ENCODE measurements at places on chromosomes 5 and 9.

DNA sequence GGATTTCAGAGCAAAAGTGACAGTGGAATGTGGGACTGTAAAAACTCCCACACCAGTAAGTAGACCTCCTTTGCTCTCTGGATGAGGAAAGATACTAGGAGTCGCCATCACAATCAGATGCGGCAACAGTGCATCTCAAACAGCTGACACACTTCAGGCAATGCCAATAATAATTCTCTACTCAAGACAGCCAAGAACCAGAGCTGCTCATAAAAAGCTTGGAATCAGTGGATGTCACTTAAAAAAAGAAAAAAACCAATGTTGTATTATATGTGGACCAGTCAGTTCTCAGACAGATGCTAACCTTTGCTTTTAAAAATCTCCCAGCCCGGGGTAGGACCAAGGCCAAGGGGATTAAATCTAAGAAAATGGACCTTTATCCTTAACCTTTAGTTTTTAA is 185.0 kb downstream of the GNA14 start:
- DNase-seq: no peak

- no peak for DNase-seq
These were observed 48.0 kb downstream of the ELL2 start for GRCh38 chr5:95913663-95914062.

GRCh38 chr9:74771262-74771585 is 116.5 kb downstream of the TRPM6 start:
- DNase-seq: no peak

- no peak for DNase-seq
These were observed 26.0 kb upstream of the MAST4 start for GRCh38 chr5:66570201-66570600.

- DNase-seq: no peak
These were observed 30.0 kb downstream of the RAPGEF1 start for GRCh38 chr9:131709771-131710431.

DNA sequence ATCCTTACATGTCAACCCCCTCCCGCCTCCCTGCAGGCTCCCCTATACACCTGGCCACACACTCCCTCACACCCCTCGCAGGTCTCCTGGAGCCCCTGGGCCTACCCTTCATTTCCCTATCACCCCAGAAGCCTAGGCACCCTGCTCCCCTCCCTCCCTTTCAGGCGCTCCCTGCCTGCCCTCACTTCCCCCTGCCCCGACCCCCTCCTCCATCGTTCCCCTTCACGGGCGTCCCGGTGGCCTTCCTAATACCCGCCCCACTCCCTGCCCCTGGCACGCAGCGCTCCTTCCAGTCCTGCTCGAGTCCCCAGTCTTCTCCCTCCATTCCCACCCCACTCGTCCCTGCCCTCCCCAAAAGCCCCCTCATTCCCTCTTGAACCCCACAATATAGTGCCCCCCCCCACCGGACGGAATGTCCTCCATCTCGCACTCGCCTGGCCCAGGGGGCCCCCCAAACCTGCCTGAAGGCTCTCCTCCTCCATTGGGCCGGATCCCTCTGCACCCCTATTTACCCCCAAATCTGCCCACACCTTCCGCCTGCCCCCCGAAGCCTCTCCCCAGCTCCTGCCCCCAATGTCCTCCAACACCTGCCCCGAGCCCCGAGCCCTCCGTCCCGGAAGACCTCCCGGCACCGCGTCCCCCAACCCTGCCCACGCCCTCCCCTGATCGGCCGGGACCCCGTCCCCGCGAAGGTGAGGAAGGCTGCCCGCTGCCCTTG is 746 bp downstream of the STRBP start:
- no peak for DNase-seq

GRCh38 chr9:29691758-29692407 is 2118.6 kb upstream of the C9orf72 start:
- DNase-seq: no peak

DNA sequence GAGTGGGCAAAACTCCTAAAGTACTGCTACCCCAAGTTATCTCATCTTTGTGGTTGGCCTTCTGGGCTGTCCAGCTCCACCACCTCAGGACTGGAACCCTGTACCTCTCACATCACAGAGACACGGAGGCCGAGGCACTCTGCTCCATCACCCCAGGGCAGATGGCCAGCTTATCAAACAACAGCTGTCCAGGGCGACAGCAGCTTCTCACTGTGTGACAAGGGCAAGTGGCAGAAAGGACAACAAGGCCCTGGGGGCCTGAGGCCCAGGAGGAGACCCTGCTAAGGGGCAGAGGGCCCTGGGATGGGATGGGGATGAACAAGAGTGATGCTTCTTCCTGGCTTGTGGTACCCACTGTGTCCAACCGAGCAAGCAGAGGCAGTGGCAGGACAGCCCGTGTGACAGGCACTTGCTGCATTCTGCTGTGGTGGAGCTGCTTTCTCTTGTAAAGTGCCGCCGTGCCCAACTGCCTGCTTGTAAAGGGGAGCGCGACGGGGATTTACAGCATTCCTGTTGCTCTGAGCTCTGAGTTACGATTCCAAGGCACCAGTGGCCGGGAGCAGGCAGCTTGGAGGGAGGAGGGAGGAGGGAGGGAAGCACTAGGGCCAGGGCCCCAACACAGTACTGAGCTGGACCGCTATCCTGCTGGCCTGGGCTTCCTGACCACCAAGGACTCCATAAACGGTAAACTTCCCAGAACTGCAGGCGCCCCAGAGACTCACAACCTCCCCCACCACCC is 71.2 kb downstream of the SHB start:
- DNase-seq: no peak

DNA sequence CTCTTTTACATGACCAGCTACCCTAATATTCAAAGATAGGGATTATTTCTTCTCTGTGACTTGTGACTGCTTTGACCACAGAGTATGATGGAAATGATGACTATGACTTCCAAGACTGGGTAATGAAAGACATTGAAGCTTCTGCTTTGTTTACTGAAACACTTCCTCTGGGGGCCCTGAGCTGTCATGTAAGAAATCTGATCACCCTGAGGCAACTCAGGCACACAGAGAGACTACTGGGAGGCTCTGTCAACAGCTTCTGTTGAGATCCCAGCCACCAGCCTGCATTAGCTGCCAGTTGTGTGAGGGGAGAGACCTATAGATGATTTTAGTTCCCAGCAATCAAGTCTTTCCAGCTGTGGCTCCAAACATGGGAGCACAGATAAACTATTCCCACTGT is 76.5 kb downstream of the KCTD16 start:
- no peak for DNase-seq

DNA sequence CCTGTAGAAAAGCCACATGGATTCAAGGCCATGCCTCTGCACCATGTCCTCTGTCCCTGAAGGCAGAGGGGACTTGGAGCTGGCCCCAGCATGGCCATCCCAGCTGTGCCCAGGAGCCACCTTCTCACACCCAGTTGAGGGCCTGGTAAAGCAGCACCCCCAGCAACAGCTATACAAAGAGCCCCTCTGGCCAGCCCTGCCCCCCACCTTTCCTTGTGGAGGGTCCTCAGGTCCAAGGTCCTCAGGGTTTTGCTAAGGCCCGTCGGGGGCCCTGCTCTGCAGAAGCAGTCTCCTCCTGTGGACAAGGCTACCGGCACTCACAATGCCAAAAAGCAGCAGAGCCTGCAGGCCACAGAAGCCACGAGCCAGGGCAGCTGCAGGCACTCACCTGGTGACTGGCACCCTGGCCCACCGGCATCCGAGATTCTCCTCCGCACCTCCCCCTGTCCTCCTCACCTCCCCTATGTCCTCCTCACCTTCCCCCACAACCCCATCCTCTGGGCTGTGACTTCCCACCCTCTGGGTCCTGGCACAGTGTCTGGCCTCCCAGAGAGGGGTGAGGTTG is 39.9 kb upstream of the LPCAT1 start:
- no peak for DNase-seq

GRCh38 chr5:52710972-52711596 is 76.6 kb upstream of the ITGA1 start:
- DNase-seq: no peak

DNA sequence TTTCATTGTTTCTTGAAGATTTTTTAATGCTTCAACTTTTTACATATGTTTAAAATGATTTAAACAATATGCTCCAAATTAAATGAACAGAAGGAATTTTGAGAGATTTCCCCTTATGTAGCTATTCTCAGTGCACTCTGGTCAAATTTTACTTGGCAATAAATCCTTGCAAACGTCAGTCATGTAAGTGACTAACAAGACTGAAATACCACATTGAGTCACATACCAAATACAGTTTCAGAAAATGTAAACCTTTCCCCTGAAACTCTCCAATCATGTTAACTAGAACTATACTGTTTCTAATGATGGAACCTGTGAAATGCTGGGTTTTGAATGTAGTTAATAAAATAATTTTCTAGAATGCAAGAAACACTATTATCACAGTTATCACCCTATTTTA is 29.6 kb downstream of the SAR1B start:
- no peak for DNase-seq

DNA sequence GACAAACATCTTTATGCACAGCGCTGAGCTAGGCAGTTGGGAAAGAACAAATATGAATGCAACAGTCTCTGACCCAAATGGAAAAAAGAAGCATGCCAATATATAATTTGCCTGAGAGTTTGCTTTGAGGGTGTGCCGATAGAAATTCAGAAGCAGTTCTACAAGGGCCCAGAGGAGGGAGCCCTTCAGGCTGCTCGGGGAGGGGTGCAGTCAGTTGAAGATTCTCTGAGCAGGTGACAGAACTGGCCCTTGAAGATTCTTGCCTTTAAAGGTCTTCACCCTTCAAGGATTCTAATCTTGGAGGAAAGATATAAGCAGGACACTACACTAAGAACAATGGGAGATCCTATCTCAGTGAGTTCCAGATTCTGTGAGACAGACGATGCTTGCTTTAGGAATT is 3.7 kb upstream of the PAPPA start:
- DNase-seq: no peak

DNA sequence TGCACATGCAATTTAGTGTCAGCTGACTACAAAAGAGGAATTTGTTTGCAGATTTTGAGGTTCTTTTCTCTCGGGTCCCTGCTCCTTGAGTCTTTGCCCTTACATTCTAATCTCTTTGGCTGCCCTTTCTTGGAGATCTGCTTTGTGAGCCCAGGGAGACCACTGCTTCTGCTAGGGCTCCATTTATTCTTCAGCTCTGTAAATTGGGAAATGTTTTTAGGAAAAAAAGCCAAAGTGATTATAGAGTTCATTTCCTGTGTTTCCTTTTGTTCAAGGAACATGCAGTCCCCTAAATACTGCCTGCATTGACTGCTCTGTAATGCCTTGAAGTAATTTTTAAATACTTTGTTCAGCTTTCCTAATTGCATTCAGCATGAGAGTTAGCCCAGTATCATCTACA is 197.4 kb downstream of the CSNK1G3 start:
- DNase-seq: no peak

DNA sequence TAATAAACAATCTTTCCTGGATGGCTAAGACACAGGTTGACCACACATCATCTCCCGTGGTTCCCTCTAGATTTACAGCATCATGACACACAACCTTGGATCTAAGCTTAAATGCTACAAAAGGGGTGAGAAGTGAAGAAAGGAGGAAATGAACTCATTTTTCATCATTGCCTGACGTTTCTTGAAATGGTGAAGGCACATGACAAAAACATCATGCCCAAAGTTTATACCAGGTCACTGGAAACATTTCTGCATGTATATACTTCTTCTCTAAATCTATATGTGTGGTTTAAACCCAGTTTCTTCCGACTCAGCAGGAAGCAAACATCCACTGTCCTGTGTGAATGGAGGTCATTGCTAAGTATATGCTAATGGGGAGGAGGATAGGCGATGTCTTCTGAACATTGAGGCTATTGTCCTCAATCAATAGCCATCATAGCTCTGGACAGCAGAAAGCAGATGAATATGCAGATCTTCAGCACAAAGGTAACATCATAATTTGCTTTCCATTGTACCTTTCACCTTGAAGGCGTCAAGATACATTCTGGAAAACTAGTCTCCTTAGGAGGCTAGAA is 137.4 kb downstream of the MED27 start:
- DNase-seq: no peak

DNA sequence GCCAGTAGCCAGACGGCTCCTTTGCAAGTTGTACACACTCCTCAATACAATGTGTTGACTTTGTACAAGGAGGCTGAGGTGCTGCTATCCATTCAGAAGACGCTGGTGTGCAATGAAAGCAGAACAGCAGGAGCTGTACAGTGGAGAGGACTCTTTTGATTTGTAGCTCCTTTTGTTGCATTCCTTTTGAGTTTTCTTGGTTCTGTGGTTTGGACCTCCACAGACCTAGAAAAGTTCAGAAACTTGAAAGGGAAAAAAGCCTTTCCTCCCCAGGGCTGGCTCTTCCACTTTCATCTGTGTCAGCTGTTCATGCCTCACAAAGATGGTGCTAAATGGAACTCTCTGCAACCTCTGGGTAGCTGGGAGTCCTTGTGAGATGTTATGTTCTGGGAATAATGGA is 117.4 kb downstream of the MAT2B start:
- DNase-seq: no peak

DNA sequence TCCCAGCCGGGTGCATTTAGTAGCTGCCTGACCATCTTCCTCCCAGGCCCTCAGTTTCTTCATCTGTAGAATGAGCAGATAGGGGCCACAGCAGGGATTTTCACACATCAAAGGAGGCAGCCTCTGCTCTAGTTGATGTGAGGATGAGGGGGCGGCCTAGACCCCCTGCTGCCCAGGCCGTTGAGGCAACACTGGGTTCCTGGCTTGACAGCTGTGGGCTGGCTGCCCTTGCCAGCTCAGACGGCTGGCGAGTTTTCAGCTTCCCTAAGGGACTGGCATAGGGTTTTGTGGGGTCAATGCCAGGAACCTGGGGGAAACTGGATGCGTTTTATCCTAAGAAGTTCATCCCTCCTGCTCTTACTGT is 49.6 kb downstream of the NDST1 start:
- no peak for DNase-seq

- DNase-seq: no peak
These were observed 860 bp upstream of the MARCHF6 start for GRCh38 chr5:10352430-10353240.

DNA sequence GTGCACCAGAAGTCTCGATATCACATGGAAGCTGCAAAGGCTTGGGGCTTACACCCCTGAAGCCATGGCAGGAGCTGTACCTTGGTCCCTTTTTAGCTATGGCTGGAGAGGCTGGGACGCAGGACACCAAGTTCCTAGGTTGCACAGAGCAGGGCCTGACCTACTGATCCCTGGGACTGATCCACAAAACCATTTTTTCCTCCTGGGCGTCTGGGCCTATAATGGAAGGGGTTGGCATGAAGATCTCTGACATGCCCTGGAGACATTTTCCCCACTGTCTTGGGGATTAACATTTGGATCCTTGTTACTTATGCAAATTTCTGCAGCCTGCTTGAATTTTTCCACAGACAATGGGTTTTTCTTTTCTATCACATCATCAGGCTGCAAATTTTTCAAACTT is 286.7 kb upstream of the PTPRD start:
- no peak for DNase-seq

GRCh38 chr5:100577506-100577905 is 42.3 kb downstream of the FAM174A start:
- DNase-seq: no peak

- no peak for DNase-seq
These were observed 356.5 kb downstream of the CTNND2 start for GRCh38 chr5:11547730-11548129.

- no peak for DNase-seq
These were observed 176.9 kb downstream of the GDNF start for GRCh38 chr5:37662789-37663485.
